ENCODE measurements at places on chromosomes 13 and 19.

- peak; percentile 5 for DNase-seq
These were observed 429.3 kb downstream of the DIAPH3 start for GRCh38 chr13:59734393-59734792.

DNA sequence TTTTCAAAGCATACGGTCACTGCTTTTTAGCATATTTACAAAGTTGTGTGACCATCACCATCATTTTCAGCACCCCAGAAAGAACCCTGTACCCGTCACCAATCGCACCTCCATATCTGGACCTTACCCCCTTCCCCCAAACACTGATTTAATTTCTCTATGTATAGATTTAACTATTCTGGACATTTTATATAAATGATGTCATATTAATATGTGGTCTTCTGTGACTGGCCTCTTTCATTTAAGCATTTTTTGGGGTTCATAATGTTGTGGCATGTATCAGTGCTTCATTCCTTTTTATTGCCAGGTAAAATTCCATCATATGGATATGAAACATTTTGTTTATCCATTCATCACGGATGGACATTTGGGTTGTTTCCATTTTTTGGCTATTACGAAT, 74.0 kb downstream of the TBC1D4 start:
- no peak for DNase-seq

DNA sequence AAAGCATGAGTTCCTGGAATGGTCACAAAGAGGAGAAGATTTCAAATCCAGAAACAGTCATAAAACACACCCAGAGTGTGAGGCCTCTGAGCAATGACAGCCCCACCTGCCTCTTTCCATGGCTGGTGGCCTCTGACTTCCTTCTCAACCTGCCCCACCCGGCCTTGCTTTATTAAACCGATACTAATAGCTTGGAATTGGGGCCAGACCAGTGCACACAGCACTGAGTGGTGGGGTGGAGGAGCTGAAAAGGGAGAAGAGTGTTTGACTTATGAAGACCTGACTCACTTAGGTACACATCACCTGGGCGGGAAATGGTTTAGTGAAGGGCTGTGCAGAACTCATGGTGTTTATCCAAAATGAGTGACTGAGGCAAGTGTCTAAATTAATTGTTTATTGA, 20.7 kb upstream of the CEACAM6 start:
- DNase-seq: no peak

DNA sequence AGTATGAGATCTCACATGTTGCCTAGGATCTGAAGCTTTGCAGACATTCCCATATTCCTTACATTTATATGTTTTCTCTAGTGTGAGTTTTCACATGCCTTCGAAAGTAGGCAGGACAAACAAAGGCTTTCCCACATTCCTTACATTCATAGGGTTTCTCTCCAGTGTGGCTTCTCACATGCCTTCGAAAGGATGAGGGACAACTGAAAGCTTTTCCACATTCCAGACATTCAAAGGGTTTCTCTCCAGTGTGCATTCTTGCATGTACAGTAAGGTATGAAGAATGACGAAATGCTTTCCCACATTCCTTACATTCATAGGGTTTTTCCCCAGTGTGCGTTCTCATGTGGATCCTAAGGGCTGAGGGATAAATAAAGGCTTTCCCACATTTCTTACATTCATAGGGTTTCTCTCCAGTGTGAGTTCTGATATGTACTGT, 14.2 kb downstream of the ZNF699 start:
- no peak for DNase-seq

- no peak for DNase-seq
These were observed 9.2 kb downstream of the SBNO2 start for GRCh38 chr19:1164684-1165531.

DNA sequence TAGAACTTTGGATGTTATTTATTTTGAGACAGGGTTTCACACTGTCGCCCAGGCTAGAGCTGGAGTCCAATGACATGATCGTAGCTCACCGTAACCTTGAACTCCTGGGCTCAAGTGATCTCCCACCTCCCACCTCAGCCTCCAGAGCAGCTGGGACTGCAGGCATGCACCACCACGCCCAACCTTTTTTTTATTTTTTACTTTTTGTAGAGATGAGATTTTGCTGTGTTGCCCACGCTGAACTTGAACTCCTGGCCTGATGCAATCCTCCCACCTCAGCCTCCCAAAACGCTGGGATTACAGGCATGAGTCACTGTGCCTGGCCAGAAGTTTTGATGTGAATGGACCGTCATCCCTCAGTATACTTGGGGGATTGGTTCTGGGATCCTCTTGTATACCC, 13.7 kb downstream of the ANKRD27 start:
- no peak for DNase-seq

GRCh38 chr13:110278859-110279258, 28.1 kb downstream of the COL4A1 start:
- no peak for DNase-seq

DNA sequence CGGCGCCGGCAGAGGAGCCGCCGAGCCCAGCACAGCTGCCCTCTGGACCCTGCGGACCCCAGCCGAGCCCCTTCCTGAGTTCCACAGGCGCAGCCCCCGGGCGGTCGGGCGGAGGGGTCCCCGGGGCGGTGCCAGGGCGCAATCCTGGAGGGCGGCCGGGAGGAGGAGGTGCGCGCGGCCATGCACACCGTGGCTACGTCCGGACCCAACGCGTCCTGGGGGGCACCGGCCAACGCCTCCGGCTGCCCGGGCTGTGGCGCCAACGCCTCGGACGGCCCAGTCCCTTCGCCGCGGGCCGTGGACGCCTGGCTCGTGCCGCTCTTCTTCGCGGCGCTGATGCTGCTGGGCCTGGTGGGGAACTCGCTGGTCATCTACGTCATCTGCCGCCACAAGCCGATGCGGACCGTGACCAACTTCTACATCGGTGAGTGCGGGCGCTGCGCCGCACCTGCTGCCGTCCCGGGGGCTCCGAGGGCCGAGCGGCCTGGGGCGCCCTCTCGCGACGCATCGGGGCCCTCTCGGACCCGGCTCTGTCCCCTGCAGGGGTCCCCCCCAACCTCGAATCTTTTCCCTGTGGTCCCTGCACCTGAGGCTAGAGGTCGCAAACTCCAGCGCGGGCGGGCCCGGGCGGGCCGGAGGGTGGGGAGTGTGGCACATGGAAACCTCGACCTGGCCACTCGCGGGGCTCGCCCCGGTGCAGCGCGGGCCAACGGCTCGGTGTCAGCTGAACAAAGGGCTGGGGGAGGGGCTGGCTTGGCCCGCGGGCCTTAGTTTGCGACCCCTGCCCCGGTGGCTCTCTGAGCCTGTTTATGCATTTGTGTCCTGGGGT, at the start of gene KISS1R:
TSS of gene KISS1R (plus strand) at position 11 of the 829 bp plus-strand sequence. CDS start at position 181, 170 bp downstream.
- peak; percentile 50 for DNase-seq

- peak; percentile 27 for DNase-seq
These were observed 546 bp downstream of the UBXN6 start for GRCh38 chr19:4456843-4457653.

DNA sequence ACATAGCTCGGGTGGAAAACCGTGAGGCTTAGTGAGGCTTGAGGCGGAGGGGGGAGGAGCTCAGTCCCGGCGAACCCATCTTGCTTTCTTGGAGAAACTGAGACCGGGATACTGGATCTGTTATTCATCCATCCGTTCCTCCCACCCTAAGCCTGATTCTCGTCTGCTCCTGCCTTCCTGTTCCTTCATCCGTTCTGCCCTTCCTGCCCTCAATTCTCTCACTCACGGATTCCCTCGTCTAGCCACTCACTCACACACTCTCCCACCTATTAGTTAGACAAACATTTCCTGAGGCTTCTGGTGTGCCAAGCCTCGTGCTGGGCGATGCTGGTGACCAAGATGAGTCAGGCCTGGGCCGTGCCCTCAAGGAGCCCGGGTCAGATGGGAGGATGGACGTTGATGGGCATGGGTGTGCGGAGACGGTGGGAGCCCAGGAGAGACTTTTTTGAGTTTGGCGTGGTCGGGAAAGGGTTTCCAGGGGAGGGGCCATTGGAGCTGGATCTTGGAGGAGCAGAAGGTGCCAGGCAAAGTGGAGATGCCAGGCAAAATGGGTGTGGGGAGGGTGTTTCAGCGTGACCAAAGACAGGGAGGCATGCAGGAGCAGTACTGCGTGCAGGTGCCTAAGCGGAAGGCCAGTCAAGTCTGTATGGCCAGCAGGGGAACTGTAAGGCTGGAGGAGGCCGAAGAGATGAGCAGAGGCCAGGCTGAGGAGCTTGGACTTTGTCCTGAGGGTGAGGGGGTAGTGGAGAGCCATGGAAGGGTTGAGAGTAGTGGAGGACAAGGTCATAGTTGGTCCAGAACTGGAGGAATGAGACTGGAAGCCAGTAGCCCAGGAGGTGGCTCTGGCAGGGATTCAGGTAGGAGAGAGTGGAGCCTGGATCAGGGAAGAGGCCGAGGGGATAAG, 7.4 kb upstream of the CNFN start:
- DNase-seq: no peak

DNA sequence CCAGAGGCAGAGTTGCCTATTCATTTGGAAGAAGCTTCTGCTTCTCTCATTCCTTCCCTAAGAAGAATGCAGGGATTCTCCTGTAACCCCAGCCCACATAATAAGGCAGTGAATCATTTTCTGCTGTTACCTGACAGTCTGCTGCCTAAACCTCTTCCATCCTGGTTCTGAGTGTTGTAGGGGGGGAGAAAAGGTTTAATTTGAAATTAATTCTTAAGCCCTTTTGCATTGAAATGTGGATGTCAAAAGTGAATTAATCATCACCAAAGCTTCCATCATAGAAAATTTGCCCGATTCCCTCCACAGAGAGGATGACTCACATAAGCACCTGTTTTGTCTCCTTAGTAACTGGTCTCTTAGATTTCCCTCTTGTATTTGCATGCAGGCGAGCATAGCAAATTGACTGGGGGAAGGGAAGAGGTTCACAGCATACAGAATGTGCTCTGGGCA, 146.7 kb upstream of the FNDC3A start:
- DNase-seq: peak; percentile 8

DNA sequence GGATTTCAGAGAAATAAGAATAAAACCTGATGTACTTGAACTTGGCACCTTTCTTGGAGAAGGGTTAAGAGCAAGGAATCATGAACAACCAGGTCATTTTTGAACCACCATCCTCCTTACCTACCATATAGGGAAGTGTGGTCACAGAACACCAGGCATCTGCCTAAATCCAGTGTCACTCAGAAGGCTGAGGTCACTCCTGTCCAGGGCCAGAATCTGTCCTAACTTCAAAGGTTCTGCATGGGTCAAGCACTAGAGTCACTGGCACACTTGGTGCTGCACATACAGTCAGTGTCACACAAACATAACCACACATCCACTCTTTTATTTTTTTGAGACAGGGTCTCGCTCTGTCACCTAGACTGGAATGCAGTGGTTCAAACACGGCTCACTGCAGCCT, 1.6 kb downstream of the ZNF565 start:
- DNase-seq: no peak

- DNase-seq: no peak
These were observed 250.3 kb upstream of the ATXN8OS start for GRCh38 chr13:69857183-69857821.

DNA sequence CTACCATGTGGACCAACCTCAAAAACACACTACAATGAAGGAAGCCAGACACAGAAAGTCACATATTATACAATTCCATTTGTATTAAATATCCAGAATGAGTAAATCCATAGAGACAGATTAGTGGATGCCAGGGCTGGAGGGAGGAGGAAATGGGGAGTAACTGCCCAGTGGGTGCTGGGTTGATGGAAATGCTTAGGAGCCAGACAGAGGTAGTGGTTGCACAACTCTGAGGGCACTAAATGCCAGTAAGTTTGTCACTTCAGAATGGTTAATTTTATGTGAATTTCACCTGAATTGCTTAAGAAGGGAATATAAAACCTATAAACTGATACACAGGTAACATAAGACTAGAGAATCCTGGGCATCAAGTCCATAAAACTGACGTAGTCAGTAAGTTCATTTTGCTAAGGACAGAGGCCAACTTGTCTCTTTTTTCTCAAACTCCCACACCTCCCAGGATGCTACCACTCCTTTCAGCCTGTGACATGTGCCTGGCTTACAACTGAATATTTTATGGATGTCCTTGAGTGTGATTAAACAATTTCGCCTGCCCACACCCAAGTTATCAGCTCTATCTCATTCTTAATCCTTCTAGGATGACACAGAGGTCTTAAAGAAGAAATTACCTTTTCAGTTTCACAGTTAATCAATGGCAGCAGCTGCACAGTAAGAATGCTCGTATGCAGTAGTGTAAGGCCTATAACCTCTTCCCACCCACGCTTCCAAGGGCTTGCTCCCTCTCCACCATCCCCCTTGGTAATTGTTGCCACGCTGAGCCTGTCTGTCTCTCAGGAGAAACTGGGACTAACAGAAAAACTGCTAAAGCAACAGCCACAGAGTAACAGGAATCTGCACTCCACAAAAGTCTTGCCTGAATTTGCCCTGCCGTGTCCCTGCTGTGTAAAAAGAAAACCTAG, 5.9 kb upstream of the MLNR start:
- DNase-seq: no peak

- DNase-seq: peak; percentile 40
These were observed 1.3 kb downstream of the ZNF616 start for GRCh38 chr19:52138278-52138982.

- no peak for DNase-seq
These were observed 44.9 kb upstream of the PEG3 start for GRCh38 chr19:56885173-56885985.

GRCh38 chr19:14473978-14474578, 1.1 kb downstream of the PTGER1 start:
- DNase-seq: no peak

DNA sequence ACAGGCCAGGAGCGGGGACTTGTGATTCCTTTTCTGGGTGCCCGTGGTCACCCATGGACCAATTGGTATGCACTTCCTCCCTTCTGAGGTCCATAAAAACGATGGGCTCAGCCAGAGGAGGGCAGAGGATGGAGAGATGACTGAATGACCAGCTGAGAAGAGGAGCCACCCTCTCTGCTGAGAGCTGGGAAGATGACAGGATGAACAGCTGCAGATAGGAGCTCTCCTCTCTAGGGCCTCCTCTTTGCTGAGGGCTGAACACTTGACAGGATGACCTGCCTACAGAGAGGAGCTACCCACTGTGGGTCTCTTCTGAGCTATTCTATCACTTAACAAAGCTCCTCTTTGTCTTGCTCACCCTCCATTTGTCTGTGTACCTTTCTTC, 4.1 kb downstream of the IGFL4 start:
- DNase-seq: no peak

DNA sequence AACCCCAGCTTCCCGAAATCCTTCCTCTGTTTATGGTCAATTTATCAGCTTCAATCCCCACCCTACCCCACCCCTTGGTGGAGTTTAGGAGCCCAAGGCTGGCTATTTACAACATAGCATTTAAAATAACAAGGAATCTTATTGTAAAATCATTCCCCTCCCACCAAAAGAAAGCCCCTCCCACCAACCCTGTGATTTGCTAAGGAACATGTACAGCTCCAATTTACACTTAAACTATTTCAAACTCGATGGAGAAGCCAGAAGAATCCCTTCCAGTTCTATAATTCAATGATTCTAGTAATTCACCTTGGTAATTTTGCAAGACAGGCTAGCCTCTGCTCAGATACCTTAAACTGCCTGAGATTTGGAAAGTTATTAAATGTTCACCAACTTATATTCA, 3.0 kb downstream of the LATS2 start:
- DNase-seq: no peak

GRCh38 chr19:7904074-7905020, 670 bp downstream of the MAP2K7 start:
- DNase-seq: peak; percentile 45

- no peak for DNase-seq
These were observed 1.6 kb downstream of the GRIN2D start for GRCh38 chr19:48395170-48395455.

- DNase-seq: no peak
These were observed 22.6 kb downstream of the KLHL26 start for GRCh38 chr19:18659281-18660050.
